ENCODE measurements at places on chromosomes 1 and 21.

DNA sequence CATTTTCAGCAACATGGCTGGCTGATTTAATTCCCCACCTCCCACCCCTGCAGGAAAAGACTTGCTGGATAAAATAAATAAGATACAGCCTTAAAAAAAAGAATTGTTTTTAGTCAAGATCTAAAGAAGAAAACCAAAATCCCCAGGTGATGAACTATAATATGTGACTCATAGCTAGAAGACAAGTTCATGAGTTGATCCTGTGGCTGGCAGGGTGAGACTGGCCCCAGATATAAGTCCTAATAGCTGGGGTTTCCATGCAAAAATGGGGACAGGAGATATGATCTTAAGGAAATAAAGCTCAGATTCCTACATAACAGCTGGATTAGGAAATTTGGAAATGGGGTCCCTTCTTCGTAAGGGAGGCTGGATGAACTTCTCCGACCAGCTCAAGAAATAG is 21.9 kb upstream of the RGSL1 start:
- DNase-seq = no peak

DNA sequence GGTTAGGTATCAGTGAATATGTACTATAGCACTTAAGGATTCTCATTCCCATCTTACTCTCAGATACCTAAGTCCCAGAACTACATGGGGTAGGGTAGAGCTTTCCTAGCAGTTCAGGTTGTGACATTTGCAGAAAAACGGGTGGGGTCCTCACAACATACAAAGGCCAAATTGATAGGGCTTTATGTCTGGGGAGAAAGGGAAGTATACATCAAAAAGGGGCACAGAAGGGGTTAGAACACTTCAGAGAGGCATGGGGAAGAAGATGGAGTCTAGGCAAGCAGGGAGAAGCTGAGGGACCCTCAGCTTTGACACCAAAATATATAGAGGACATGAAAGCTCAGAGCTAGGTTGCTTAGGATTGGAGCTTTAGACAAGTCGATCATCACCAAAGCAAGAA is 3.6 kb downstream of the UROD start:
- no peak for DNase-seq

DNA sequence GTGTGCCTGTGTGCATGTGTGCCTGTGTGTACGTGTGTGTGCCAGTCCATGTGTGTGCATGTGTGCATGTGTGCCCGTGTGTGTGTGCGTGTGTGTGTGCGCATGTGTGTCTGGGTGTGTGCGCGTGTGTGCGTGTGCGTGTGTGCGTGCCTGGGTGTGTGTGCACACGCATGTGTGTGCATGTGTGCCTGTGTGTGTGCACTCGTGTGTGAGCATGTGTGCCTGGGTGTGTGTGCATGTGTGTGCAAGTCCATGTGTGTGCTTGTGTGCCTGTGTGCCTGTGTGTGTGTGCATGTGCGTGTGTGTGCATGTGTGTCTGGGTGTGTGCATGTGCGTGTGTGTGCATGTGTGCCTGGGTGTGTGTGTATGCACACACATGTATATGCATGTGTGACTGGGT is 28.7 kb upstream of the COL6A2 start:
- DNase-seq = no peak

DNA sequence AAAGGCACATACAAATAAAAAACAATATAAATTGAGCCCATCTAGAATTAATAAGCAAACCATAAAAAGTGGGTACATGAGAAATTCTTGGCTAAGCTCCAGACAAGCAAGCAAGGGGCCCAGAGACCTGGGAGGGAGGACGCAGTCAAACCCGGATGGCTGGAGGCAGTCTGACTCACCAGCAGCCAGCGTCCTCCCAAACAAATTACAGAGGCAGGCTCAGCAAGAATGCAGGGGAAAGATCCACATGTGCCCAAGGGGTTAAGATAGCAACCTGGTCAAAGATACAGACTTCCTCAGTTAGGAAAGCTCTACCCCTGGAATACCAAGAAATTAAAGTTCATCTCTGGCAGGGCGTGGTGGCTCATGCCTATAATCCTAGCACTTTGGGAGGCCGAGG is 7.4 kb upstream of the TIAM1 start:
- DNase-seq = no peak

DNA sequence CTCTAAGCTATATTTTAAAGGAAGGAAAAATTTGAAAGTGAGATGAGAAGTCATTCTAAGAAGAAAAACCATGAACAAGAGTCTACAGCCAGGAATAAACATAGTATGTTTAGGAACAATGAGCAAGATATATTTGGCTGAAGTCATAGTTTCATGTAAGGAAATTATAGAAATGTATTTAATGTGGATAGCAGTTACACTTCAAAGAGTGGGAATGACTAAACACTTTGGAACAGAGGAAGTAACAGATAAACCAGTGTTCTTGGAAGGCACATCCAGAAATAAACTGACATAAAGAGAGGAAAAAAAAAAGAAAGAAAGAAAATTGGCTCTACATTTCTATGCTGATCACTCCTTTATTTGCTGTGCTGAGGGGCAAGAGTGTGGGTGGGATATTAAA is 18.0 kb downstream of the C8A start:
- DNase-seq = no peak

DNA sequence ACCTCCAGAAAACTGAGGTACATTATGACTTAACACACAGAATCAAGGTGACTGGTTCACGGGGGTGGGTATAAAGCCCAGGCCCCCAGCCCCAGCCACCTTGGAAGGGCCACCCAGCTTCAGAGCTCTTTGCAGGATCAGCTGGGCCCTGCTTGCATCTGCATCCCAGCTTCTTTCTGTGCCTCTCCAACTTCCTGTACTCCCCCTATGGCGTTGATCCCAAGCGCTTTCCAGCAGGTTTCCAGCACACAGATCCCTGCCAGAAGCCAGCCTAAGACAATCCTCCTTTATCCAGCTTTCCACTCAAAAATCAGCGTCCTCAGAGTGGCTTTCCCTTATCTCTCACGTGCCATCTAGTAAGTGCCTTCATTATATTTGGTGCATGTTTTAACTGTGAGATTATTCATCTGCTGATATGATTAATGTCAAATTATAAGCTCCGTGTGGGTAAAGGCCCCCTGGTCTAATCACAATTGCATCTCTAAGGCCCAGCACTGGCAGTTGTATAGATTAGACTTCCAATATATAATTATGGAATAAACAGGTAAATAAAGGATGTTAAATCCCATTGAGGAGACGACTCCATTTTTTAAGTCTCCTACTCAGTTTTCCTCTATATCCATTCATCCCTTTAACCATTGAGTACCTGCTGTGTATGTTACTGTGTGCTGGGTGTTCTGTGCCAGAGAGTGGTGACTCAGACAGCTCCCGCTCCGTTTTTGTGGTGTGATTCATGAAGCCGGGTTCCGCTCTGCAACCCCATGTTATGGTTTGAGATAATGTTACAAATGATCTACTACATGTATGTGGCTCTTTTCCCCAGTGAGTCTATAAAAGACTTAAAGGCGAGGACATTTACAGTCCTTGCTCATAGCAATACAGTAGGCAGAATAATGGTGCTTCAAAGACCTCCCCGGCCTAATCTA is 387.6 kb downstream of the PCP4 start:
- DNase-seq = no peak

- DNase-seq = no peak
Observed at GRCh38 chr1:62038594-62039284, 155.9 kb upstream of the L1TD1 start.

DNA sequence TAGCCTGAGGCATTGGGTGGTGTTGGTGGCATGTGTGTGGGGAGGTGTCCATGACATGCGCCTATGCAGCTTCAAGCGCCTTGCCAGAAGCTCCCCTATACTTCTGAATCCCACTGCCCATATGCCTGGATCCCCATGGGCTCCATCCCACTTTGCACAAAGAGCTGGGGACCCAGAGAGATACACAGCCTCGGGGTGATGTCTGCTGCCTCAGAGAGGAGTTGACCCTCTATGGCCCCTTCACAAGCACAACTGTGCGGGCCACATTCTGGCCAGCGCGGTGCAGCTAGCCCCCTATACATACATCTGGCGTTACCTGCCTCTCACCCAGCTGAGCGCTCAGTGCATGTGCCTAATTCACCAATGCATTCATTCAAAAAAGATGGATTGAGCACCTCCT is 9.6 kb upstream of the PTPRF start:
- DNase-seq = no peak

GRCh38 chr21:35381743-35382310 is 332.7 kb upstream of the RUNX1 start:
- no peak for DNase-seq

GRCh38 chr1:84840346-84840745 is 52.7 kb downstream of the LPAR3 start:
- DNase-seq = no peak

DNA sequence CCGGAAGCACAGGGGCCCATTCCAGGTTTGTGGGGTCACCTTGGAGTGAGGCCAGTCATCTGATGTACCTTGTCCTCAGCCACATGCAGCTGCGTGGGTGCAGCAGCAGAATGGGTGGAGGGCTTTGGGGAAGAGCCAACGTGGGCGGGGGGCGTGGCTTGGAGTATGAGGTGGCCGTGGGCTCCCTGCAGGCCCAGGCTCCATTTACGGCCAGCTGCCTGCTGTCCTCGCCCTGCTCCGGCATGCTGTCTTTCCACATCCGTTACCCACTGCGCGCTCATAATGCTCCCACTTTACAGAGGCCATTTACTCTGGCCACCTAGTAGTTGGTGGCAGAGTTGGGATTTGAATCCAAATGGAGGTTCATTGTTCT is 27.8 kb upstream of the TINAGL1 start:
- no peak for DNase-seq

DNA sequence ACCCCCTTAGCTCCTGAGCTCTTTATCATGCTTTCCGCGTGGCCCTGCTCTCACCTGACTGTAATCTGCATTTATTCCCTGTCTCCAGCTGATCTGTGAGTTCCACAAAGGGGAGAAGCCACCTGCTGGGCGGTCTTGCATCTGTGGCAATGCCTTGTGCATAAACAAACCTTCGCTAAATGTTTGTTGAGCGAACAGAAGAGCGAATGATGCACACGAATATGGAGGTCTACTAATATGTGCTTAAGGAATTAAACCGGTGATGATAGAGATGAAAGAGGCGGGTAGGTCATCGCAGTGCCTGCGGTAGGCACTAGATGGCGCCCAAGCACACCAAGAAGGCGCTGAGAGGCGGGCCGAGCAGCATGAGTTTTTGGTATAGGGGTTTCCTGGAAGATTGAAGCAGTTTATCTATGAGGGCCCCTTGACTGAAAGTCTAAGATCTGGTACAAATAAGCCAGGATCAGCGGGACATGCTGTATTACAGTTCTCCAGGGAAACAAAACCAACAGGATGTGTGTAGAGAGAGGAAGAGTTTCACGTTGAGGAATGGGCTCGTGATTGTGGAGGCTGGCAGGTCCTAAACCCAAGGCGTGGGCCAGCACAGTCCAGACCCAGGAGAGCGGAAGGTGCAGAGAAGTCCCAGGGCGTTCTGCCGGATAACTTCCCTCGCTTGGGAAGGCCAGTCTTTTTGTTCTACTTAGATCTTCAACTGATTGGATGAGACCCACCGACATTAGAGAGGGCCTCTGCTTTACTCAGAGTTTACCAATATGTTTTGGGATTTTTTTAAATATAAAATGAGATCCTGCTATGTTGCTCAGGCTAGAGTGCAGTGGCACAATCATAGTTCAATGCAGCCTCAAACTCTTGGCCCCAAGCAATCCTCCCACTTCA is 34.7 kb downstream of the TOMM20 start:
- peak; percentile 92 for DNase-seq

DNA sequence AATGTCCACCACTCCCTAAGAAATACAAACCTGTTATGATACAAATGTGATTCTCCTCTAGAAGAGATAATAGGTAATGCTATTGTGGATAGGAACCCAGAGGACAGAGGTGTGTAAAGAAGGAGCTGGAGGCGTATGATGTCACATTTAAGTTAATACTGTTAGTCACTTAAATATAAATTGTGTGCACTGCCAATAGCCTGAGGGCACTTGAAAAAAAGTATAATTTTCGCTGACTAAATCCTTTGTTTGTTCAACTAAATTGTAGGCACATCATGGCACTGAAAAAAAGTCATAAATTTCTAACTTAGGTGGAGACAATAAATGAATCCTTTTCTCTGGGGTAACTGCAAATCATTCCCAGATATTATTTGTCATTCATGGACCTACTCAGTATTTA is 4.4 kb downstream of the RCSD1 start:
- DNase-seq = no peak

DNA sequence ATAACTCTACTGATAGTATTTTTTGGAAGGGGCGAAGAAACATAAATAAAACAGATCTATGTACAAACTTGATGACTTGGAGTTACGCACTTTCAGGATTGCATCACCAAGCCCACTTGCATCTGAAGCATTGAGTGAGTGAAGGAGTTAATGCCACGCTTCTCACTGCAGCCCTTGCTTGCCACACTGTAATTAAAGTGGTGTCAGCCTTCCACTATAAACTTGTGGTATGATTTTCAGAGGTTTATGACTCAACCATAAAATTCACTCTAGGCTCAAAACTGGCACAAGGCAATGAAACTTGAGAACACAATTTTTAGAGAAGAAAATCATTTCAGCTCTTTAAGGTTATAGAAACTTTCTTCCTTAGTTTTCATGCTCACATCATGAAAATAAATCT is 93.9 kb upstream of the PRMT6 start:
- no peak for DNase-seq

DNA sequence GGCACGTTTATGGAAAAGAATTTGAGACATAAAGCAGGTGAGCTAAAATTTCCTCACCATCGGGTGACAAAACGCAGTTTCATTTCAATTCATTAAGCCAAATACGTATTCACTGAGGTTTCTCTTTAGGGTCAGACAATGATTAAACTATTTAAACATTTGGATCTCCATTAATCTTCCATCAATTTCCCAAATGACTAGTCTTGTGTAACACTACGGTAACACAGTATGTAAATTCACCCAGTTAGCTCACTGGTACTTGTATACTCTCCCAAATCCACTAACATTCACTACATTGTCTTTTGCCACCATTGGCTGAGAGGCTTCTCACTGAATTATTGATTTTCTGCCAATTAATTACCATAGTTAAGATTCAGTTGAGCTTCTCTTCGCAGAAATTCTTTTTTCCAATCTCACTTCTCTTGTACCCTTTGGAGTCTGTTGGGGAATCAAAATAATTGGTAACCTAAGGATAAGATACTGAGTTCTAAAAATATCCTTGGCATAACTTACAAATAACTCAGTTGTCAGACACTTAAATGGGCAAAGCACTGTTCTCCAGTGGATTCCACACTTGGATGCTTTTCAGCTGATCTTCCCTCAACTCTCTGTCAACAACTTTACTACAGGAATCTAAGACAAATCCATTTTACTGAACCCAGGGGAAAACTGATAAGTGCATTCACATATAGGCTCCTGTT is 40.7 kb downstream of the SIPA1L2 start:
- DNase-seq = no peak

GRCh38 chr1:50950396-50950795 is 9.7 kb downstream of the FAF1 start:
- DNase-seq = no peak
